Prostate gland (tissue), 2 donors: ENCODE measurements at places on chromosomes 6 and 20. TPM values are rescaled to one million over a fixed set of nuclear protein-coding genes. Genes with fewer than 3 reads are reported as not detected.
A peak's percentile ranks its signal among the peaks of the same experiment; 100 is the strongest.

Gene TBX18
- total RNA-seq: 3.4 TPM

DNA sequence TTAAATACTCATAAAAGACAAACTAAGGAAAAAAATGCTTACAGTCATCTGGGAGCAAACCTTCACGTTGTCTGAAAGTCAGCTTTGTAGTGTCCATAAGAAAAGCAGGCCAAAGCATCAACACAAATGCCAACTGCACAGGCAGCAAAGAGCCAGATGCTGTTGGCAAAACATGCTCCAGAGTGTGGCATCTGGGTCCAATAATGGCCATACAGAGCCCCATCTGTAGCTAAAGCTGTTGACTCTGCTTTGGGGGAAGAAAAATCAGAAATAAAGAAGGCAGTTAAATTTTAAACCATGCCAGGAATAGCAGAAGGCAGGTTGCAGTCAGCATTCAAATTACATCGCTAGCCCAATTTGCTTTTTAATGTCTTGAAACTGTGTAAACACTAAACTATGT, 776.3 kb downstream of the EYS start:
- no peaks in the 10 kb centered on the region for H3K36me3 ChIP-seq
- H3K27ac ChIP-seq: no peak overlapping the region
- no peaks in the 10 kb centered on the region for H3K4me1 ChIP-seq
- H3K27me3 ChIP-seq: no peaks in the 10 kb centered on the region

DNA sequence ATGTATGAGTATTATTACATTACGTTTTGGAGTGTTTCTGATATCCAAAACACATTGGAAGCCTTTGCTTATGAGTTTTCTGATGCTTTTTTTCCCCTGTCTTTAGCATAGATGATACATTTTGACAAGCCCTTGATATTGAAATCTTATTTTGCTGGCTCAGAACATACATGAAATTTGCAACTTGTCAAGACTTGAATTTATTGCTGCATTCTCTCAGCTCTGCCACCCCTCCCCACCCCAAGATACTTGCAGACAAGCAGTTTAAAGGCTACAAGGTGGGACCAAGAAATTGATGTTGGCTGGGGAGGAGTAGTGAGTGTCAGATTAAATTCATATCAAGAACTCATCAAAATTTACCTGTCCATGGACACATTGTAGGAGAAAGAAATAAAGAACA, 160.2 kb downstream of the GJA1 start:
- H3K4me1 ChIP-seq: no peaks in the 10 kb centered on the region
- no peaks in the 10 kb centered on the region for H3K36me3 ChIP-seq
- no peak overlapping the region for H3K4me3 ChIP-seq
- no peak overlapping the region for H3K27ac ChIP-seq

DNA sequence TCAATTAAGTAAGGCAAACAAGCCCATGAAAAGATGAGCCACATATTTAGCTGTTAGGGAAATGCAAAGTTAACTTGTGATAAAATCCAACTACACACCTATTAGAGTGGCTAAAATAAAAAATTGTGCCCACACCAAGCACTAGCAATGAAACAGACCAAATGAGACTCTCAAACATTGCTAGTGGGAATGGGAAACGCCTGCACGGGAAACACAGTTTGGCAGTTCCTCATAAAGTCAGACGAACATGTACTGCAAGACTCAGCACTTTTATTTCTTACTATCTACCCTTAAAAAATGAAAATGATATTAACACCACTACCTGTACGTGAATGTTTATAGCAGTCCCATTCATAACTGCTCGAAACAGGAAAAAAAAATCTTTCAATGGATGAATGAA, 392.1 kb upstream of the NOX3 start:
- DNase-seq: no peak
- no peak overlapping the region for H3K27ac ChIP-seq
- H3K27me3 ChIP-seq: no peaks in the 10 kb centered on the region
- H3K36me3 ChIP-seq: no peaks in the 10 kb centered on the region

Gene RNF114
- total RNA-seq: 239 TPM

GRCh38 chr6:95544517-95545225, 32.7 kb upstream of the MANEA start:
- no peaks in the 10 kb centered on the region for H3K36me3 ChIP-seq
- H3K27ac ChIP-seq: no peak overlapping the region
- no peak overlapping the region for H3K4me3 ChIP-seq
- H3K4me1 ChIP-seq: no peaks in the 10 kb centered on the region
- no peaks in the 10 kb centered on the region for H3K27me3 ChIP-seq

GRCh38 chr6:170137176-170137891, 153.5 kb downstream of the DLL1 start:
- no peak for DNase-seq
- H3K27me3 ChIP-seq: no peaks in the 10 kb centered on the region
- H3K36me3 ChIP-seq: no peaks in the 10 kb centered on the region
- no peaks in the 10 kb centered on the region for H3K4me1 ChIP-seq

DNA sequence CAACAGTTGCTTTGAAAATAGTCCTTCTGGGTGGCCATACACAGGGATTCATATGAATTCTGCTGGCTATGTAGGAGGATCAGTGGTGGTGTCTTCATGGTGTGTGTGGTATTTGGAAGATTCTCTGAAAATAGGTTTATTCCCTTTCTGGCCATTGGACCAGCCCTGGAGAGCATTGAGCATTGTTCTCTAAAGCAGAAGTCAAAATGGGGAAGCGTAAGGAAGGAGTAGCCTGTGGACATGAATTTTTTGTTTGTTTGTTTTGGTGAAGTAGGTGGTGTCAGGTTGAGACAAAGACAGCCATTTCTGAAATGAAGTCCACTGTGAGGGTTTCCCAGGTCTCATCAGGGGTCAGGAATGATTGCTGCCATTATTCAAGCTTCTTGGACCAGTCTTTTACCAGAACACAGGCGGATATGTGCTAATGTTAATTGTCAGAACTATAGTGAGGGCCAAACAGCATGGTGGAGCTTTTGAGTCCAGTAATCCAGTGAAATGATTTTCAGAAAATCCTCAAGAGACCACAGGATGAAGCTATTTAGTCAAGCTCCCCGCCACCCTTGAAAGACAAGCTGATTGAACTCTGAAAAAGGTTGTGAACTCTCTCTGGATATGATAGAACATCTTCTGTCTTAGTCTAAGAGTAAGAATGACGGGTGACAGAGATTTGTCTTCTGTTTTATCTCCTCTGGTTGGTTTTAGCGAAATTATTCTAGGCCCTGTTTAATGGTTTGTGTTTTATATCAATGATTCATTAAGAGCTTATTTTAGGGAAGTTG, 60.0 kb downstream of the DNAH8 start:
- no peaks in the 10 kb centered on the region for H3K27me3 ChIP-seq
- DNase-seq: no peak
- no peaks in the 10 kb centered on the region for H3K36me3 ChIP-seq
- H3K4me1 ChIP-seq: no peaks in the 10 kb centered on the region

Gene PSORS1C1
- total RNA-seq: 1.2 TPM

GRCh38 chr20:14334306-14334930, 3.0 kb downstream of the FLRT3 start:
- H3K4me1 ChIP-seq: no peaks in the 10 kb centered on the region
- H3K27me3 ChIP-seq: no peaks in the 10 kb centered on the region
- peak overlapping the region; percentile 20 for H3K27ac ChIP-seq

GRCh38 chr20:20463933-20464374, 96.0 kb downstream of the INSM1 start:
- H3K27ac ChIP-seq: no peak overlapping the region
- H3K4me1 ChIP-seq: no peaks in the 10 kb centered on the region
- no peak for DNase-seq
- H3K36me3 ChIP-seq: no peaks in the 10 kb centered on the region
- H3K4me3 ChIP-seq: no peak overlapping the region
- no peaks in the 10 kb centered on the region for H3K27me3 ChIP-seq

DNA sequence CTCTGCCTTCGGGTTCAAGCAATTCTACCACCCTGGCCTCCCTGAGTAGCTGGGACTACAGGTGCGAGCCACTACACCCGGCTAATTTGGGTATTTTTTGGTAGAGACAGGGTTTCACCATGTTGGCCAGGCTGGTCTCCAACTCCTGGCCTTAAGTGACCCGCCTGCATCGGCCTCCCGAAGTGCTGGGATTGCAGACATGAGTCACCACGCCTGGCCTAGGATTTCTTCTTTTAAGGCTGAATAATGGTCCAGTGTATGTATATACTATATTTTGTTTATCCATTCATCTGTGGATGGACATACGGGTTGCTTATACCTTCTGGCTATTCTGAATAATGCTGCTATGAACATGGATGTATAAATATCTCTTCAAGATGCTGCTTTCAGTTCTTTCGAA, 17.1 kb downstream of the RIOK1 start:
- no peaks in the 10 kb centered on the region for H3K36me3 ChIP-seq
- DNase-seq: no peak
- H3K4me3 ChIP-seq: no peak overlapping the region
- H3K27me3 ChIP-seq: no peaks in the 10 kb centered on the region
- no peaks in the 10 kb centered on the region for H3K4me1 ChIP-seq
- H3K27ac ChIP-seq: no peak overlapping the region

GRCh38 chr20:62850333-62850974, 11.2 kb downstream of the TCFL5 start:
- no peak overlapping the region for H3K4me3 ChIP-seq
- H3K4me1 ChIP-seq: no peaks in the 10 kb centered on the region
- H3K36me3 ChIP-seq: no peaks in the 10 kb centered on the region

DNA sequence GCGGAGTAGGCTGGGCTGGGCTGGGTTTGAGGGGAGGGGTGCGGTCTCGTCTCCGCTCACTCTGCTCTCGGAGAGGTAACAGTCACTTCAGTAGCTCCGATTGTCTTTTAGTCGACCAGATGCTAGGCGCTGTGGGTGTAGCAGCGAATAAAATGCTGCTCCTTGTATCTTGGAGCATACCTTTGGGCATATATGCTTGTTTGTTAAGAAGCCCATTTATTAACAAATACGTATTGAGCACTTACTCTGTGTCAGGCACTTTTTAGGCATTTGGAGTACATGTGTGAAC, 545 bp downstream of the ACTR5 start:
- no peaks in the 10 kb centered on the region for H3K4me1 ChIP-seq
- H3K36me3 ChIP-seq: no peaks in the 10 kb centered on the region
- DNase-seq: peak; percentile 41
- peak overlapping the region; percentile 74 for H3K4me3 ChIP-seq
- peak overlapping the region; percentile 97 for H3K27ac ChIP-seq

- no peaks in the 10 kb centered on the region for H3K36me3 ChIP-seq
- H3K27me3 ChIP-seq: no peaks in the 10 kb centered on the region
- no peak overlapping the region for H3K4me3 ChIP-seq
These were observed 79.4 kb downstream of the CD24 start for GRCh38 chr6:106894978-106895702.

Gene BPIFB2
- total RNA-seq: 5.1 TPM

DNA sequence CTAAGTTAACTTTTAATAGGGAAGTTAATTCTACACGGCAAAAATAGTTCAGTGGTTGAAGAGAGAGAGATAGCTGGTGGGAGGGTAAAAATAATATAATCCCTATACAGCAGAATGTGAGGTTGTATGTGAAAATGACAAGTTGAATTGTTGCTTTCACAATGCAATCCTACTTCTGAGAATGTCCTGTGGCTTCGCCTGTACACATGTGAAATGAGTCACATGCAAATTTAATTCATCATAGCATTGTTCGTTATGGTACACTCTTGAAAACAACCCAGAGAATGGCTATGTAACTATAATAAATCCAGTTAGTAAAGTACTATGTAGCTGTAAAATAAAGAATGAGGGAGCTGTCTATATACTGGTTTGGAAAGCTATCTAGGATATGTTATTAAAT, 46.0 kb upstream of the HINT3 start:
- no peak for DNase-seq
- H3K27ac ChIP-seq: no peak overlapping the region
- H3K4me3 ChIP-seq: no peak overlapping the region

DNA sequence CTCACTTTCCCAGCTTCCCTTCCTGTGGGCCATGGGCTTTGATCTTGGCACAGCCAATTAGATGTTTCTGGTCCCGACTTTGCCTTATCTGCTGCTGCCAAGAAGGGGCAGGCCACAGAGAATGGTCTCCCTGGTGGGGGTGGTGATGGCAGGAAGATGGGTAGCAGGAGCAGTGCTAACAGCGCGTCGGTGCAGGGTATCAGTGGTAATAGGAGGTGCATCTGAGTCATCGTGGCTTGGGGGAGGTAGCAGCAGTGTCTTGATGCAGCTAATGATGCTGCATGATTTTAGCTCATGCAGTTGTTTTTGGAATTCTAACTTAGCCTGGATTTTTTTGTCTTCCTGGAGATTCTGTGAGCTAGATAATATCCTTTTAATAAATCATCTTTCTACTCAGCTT, 18.9 kb upstream of the MAS1 start:
- H3K36me3 ChIP-seq: no peaks in the 10 kb centered on the region
- no peak overlapping the region for H3K4me3 ChIP-seq
- no peak for DNase-seq
- no peaks in the 10 kb centered on the region for H3K4me1 ChIP-seq
- H3K27me3 ChIP-seq: no peaks in the 10 kb centered on the region
